ENCODE measurements at places on chromosomes 7 and 10. TPM values are rescaled to one million over a fixed set of nuclear protein-coding genes. Genes with fewer than 3 reads are reported as not detected.

Gene PNLIPRP2
- polyA plus RNA-seq, result 0.01 TPM

Gene POLR1F
- 17.5 TPM for polyA plus RNA-seq

Gene TBC1D12
- 1.5 TPM for polyA plus RNA-seq

Gene SSC4D
- polyA plus RNA-seq, result 3.3 TPM

Gene DPYSL4
- polyA plus RNA-seq, result 0.30 TPM

Gene LIMK1
- polyA plus RNA-seq, result 12.0 TPM

Gene ZNF479
- not detected for polyA plus RNA-seq

Gene KCTD7
- 9.8 TPM for polyA plus RNA-seq

Gene RET
- polyA plus RNA-seq, result 0.75 TPM

Gene FAM3C
- polyA plus RNA-seq, result 16.6 TPM

Gene DKK1
- polyA plus RNA-seq, result 0.77 TPM

Gene CCZ1B
- 16.0 TPM for polyA plus RNA-seq

Gene CYP2E1
- polyA plus RNA-seq, result 0.41 TPM

Gene CUZD1
- 0.35 TPM for polyA plus RNA-seq

Gene KLF14
- 1.3 TPM for polyA plus RNA-seq

Gene IFIT2
- 1.4 TPM for polyA plus RNA-seq

Gene VSTM4
- polyA plus RNA-seq, result 1.8 TPM

Gene PAX2
- polyA plus RNA-seq, result not detected

Gene FAM13C
- 1.4 TPM for polyA plus RNA-seq

Gene ADAMTS14
- 0.18 TPM for polyA plus RNA-seq

Gene CYP2C9
- 0.08 TPM for polyA plus RNA-seq

Gene SYT15
- polyA plus RNA-seq, result 0.80 TPM

Gene GDF10
- polyA plus RNA-seq, result 0.14 TPM

Gene CYP2C8
- 0.06 TPM for polyA plus RNA-seq

Gene GNAT3
- not detected for polyA plus RNA-seq

Gene CARD11
- 0.08 TPM for polyA plus RNA-seq

Gene TYW1B
- 6.5 TPM for polyA plus RNA-seq

Gene SPDYE2
- polyA plus RNA-seq, result 0.05 TPM

Gene PRKRIP1
- 15.9 TPM for polyA plus RNA-seq

Gene RAMP3
- polyA plus RNA-seq, result 14.0 TPM

Gene VWA2
- polyA plus RNA-seq, result not detected

Gene TRPV5
- not detected for polyA plus RNA-seq
